ENCODE measurements at places on chromosomes 13 and 19.

- no peak for DNase-seq
These were observed 65.6 kb upstream of the NPAS1 start for GRCh38 chr19:46953955-46954501.

- no peak for DNase-seq
These were observed 355.6 kb downstream of the SLC7A1 start for GRCh38 chr13:29239653-29240525.

DNA sequence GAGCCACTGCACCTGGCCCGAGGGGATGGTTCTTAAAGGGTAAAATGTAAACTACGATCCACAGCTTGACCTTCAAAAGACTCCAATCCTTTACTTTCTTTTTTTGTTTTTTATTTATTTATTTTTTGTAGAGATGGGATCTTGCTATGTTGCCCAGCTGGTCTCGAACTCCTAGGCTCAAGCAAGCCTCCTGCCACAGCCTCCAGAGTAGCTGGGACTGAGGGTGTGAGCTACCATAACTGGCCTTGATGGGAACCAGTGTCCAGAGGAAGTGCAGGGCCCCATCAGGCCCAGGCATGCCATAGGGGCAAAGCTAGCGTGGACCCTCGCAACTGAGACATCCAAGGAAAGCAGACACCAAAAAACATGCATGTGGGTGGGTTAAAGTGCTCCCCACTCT, 14.2 kb upstream of the TLE6 start:
- no peak for DNase-seq

GRCh38 chr13:50090211-50090610, 75.0 kb downstream of the KCNRG start:
- DNase-seq, result no peak

Data from right cardiac atrium (tissue), 5 donors.